ENCODE measurements at places on chromosomes 3 and 15.

DNA sequence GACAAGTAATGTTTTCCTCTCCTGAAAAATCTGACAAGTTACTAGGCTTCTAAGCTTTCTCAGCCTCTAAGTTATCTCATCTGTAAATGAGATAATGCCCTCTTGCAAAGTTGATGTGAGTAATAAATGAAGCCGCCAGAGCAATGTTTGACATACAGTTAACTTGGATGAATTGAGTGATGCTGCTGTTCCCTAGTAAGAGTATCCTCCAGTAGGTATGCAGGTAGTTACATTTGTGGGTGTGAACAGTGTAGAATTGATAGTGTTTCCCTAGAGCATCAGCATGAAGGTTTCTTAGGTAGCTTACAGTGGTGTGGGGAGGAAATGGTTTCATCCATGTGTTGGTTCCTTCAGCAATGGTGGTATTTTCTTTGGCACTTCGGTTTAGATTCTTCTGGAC lies 3.4 kb downstream of the ATP2C1 start:
- no peak for DNase-seq

DNA sequence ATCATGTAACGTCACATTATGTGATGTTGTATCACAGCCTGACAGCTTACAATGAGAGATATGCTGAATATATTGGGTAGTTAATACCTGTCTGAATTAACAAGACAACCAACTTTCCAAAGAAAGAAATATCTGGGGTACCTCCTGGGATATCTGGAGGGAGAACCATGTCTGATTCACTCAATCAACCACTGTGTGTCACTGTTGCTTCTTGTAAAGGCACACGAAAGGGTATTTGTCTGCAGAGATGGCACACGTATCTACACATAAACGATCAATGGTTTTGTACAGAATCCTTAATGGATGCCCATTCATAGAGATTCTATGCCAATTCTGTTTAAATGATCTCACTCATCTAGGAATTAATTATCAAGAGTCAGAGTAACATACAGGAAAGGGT lies 252.1 kb upstream of the TMCO5A start:
- DNase-seq, result no peak

GRCh38 chr3:98730338-98730737 lies 32.8 kb upstream of the ST3GAL6 start:
- no peak for DNase-seq

DNA sequence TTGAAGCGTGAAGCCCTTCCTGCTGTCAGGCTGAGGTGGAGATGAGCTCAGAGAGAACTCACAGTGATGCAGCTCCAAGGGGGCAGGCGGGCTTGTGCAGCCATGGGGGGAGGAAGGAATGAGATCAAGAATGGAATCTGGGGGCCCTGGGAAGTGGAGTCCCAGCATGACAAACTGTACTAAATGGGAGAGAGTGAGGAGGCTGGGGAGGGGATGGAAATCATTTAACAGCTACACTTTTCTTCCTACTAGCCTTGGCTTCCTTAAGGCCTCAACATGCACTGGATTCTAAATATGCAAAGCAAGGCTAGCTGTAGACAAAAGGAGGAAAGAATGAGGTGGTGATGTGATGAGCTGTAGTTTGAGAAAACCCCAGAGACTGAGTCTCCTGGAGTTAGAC lies 133.9 kb downstream of the EEFSEC start:
- no peak for DNase-seq

DNA sequence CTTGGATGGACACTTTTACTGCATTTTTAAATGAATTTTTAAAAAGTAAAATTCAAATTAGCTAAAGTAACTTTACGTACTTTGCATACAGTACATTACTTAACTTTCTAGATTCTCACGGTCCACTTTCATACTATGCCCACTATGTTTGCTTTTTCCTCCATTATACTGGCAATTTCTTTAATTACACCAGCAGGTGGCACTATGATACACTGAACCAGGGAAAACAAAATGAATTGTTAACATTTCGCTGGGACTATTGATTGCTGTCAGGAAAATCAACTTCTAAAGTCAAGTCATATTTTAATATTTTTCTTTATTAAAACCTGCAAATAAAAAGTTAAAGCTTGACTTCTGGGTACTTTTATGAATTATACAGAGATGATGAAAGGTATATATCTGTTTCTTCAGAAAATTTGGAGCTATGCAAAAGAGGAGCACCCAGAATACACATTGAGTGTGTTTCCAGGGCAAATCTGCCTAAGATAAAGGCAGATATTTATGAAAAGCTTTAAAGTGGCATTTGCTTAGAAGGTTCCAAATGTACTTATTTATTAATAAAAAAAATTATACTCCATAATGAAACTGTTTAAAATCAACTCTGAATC lies 21.8 kb upstream of the POU1F1 start:
- DNase-seq, result peak; percentile 27

GRCh38 chr15:27585041-27585640 lies 514.0 kb downstream of the OCA2 start:
- no peak for DNase-seq

GRCh38 chr15:51075364-51075763 lies 19.3 kb downstream of the TNFAIP8L3 start:
- DNase-seq, result no peak

- DNase-seq, result no peak
These were observed 77.5 kb downstream of the THSD4 start for GRCh38 chr15:71192816-71193215.

DNA sequence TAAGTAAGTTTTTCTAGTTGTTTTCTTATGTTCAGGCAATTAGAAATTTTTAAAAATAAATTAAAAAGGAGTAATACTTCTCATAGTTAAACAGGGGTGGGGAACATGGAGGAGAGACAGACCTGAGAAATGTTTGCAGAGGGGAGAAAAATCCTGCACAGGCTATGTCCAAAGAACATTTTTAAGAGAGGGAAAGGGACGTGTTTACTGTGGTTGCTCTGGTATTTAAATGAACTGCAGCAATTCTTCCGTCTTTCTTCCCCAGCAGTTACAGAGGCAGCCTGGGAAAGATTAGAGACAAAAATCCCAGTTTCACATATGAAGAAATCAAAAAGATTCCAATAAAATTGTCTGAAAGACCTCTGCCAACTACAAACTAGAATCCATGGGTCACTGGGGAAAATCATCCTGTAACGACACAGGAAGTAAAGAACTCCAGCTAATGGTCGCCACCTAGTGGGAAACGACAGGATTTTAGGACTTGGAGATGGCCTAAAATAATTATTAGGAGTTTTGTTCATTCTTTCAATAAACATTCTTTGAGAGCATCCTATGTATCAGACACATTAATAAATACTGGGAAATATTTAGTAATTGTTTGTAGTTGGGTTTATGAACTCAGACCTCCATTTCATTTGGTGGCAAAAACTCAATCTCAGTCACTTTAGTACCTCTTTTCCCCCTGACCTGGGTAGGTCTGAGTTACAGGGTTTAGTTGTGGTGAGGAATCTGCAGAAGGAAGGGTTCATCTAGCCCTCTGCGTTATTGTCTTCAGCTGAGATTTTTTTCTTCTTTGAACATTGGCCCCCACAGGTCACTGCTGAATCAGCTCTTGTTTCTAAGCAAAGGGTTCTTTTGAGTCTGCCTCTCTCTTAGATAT lies 69.9 kb upstream of the GOLIM4 start:
- peak; percentile 25 for DNase-seq

GRCh38 chr3:70979983-70980645 lies 603.4 kb downstream of the FOXP1 start:
- DNase-seq, result no peak

DNA sequence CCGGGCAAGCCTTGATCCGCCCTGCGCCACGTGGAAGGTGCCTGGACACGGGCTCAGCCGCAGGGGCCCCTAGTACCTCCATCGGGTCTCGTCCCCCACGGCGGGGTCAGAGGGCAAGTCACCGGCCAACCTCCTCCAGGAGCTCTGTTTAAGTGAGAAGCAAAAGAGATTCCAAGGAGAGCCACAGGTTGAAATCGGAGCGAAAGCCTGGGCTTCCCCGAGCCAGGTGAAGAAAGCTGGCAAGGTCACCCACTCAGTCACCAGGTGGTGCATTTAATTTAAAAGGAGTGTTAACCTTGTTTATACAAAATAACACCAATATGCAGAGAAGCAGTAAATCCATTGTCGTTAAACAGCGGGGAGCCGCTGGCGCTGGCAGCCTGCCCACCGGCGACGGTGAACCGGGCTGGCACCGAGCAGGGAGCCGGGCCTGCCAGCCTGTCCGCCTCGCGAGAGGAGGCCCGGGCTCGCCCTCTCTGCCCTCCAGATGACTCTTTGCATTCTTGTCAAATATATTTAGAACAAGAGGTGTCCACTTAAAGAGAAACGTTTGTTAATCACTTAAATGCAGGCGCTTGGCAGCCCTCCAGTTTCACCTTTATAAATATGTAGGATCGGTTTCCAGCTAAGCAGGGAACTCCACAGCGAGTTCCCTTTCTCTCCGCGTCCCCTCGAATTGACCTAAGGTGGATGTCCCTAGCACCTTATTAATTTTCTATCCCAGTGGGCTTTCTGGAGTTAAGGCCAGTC lies 277.3 kb upstream of the NR2F2 start:
- peak; percentile 90 for DNase-seq

DNA sequence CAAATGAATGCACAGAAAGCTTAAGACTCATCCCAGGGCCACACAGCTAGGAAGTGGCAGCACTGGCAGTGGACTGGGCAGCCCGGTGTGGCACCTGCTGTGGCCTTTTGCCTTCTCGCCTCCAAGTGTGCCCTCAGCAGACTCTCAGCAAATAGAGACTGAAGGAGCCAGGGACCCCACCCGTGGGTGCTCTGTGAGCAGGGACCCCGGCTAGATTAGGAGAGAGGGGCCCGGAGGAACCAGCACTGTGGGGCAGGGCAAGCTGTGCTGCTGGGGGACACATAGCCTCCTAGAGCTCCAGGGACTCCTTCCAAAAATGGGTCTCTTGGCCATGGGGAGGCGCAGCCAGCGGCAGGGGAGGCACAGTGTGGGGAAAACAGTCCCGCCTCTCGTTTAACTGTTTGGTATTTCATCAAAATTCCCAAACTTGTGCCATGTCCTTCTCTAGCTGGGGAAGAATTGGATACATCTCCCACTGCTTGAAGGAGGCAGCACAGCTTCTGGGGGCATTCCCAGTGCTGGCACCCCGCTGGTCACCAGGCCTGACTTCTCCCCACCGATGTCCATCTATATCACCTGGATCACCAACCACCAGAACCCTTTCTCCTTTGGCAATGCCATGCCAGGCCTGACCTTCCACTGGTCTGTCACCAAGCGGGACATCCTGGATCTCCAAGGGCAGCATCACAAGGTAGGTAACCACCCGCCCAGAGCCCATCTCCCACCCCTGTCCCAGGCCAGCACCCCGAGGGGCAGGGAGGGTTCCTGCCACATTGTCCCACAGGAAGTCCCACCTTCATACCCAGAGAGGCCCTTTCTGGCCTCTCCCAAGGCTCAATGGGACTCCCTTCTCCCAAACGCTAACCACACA lies 12.0 kb upstream of the TXNRD3 start:
- no peak for DNase-seq

DNA sequence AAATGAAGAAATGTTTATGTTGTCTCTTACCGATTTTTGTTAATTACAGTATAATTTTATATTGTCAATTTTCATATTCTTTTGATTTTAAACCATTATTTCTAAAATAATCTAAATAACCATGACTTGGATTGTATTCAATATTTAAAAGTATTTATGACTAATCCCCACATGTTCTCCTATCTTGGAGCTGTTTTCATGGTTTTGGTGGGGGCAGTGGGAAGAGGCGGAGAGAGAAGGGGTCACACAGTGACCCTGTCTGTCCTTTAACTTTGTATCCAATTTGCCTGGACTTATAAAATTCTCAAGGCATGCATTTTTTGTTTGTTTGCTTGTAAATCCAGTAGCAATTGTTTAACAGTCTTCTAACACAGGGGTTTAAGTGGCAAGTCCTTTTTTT lies 407.4 kb downstream of the NTRK3 start:
- no peak for DNase-seq

GRCh38 chr3:129563332-129563731 lies 20.4 kb downstream of the H1-8 start:
- no peak for DNase-seq

GRCh38 chr15:62244762-62245161 lies 79.7 kb upstream of the C2CD4B start:
- DNase-seq, result no peak

- no peak for DNase-seq
These were observed 357.5 kb downstream of the FOXP1 start for GRCh38 chr3:71225951-71226564.

DNA sequence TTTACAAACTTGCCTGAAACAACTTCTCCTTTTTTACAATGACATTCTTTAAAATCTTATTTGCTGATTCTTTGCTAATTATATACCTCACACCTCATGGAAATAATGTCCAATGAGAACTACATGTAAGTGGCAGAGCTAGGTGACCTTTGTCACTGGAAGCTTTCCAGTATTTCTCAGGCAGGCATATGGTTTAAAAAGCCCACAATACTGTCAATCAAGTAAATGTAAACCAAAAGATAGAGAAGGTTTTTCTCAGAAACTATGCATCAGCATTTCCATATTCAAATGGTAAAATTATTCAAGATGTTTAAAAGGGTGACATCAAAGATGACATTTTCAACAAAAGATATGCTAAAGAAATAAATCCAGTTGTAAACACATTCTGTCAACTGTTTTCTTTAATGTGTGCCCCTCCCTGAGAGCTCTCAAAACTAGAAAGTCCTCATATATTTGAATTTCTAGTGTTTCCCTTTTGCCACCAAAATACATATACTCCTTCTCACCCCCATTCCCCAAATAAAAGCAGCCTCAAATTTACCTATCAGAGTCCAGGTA lies 10.1 kb upstream of the STRIT1 start:
- no peak for DNase-seq

- no peak for DNase-seq
These were observed 34.0 kb upstream of the SH3GL3 start for GRCh38 chr15:83413054-83413719.

DNA sequence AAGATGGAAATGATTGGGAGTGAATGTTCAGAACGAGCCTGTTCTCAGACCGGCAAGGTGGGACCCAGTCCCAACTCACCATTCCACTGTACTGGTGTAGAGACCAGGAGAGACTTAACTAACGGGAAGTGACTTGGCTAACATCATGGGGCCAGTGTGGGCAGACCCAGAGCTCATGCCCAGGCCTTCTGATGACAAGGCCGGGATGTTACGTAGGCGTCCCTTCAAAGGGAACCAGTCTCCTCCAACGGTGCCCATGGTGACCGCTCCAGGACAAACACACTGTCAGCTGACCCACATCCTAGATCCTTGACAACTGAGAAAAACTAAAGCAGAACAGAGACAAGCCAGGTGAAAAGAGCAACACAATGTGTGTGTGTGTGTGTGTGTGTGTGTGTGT lies 128.4 kb upstream of the HACD2 start:
- DNase-seq, result no peak
